ENCODE measurements at places on chromosomes 2 and 18.

DNA sequence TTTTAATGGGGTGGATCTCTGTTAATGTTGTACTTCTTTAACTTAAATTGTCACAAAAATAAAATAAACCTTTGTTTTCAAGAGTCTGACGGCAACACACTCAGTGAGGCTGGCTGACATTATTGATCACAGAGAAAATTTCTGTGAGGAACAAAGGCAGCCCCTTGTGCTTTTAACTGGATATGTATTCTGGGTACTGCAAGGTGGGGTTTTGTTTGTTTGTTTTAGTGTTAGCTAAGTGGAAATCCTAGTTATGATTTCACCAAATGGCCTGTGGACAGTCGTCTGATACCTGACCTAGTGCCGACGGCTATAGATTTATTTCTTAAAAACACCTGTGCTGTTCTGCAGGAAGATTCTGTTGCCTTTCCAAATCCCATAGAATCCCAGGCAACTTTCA lies 1329.5 kb upstream of the ZEB2 start:
- DNase-seq, result no peak

GRCh38 chr2:71385012-71385411 lies 53.4 kb downstream of the ZNF638 start:
- DNase-seq, result no peak

- no peak for DNase-seq
These were observed 207.4 kb upstream of the SYT4 start for GRCh38 chr18:43484710-43485109.

DNA sequence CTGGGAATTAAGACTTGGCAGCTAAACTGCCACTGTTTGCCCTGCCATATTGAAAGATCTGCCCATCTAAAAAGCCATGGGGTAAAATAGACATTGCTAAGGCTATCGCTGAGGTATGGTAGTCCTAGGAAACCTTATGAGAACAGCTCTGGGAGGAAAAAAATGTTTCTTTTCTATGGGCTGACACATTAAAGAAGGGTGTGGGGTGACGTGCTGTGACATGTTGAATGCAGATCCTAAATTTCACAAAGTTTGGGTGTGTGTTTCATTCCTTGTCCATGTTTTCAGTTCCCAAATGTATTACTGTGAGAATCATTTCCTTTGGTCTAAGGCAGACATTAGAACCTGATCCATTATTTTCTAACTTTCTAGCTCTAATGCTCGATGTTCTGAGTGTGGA lies 766.4 kb downstream of the BCL11A start:
- DNase-seq, result no peak

- DNase-seq, result no peak
These were observed 35.4 kb upstream of the CABYR start for GRCh38 chr18:24103320-24104021.

- no peak for DNase-seq
These were observed 22.9 kb upstream of the CYTIP start for GRCh38 chr2:157466764-157467163.

DNA sequence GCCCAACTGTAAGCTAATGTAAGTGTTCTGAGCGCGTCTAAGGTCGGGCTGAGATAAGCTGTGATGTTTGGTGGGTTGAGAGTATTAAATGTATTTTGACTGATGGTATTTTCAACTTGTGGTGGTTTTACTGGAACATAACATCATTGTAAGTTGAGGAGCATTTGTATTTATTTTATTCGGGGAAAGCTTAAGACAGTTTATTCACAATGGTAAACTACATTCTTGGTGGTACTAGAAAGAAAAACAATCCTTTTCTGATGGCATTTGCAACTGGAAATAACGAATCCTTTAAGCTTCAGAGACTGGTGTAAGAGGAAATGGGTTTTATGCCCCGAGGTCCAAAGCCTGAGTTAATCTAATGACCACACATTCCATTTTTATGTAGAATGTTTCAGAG lies 283.3 kb upstream of the NETO1 start:
- no peak for DNase-seq

GRCh38 chr18:69889009-69889408 lies 58.7 kb downstream of the CD226 start:
- no peak for DNase-seq

- DNase-seq, result no peak
These were observed 321.3 kb downstream of the PID1 start for GRCh38 chr2:228949831-228950230.

DNA sequence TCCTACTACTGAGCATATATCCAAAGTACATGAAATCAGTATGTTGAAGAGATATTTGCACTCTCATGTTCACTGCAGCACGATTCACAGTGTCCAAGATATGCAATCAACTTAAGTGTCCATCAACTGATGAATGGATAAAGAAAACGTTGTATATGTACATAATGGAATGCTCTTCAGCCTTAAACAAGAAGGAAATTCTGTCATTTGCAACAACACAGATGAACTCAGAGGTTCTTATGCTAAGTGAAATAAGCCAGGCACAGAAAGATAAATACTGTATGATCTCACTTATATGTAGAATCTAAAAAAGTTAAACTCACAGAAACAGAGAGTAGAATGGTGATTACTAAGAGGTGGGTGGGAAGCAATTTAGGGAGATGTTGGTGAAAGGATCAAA lies 149.2 kb downstream of the EVA1A start:
- no peak for DNase-seq

GRCh38 chr2:147789720-147790119 lies 55.1 kb upstream of the ACVR2A start:
- DNase-seq, result no peak

- DNase-seq, result no peak
These were observed 14.6 kb downstream of the PARD6G start for GRCh38 chr18:80232710-80233109.

DNA sequence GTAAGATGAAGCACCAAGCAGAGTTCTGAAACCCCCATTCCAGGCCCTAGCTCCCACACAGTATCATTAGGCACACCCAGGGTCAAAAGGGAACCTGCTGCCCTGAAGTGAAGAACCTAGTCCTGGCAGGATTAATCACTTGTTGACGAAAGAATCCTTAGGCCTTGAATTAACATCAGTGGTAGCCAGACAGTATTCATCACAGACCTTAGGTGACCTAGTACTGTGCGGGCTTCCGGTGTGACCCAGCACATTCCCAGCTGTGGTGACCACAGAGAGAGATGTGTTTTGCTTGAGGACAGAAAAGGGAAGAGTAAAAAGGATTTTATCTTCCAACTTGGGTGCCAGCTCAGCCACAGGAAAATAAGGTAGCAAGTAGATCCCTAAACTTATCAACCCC lies 1071.4 kb upstream of the FAM98A start:
- no peak for DNase-seq

DNA sequence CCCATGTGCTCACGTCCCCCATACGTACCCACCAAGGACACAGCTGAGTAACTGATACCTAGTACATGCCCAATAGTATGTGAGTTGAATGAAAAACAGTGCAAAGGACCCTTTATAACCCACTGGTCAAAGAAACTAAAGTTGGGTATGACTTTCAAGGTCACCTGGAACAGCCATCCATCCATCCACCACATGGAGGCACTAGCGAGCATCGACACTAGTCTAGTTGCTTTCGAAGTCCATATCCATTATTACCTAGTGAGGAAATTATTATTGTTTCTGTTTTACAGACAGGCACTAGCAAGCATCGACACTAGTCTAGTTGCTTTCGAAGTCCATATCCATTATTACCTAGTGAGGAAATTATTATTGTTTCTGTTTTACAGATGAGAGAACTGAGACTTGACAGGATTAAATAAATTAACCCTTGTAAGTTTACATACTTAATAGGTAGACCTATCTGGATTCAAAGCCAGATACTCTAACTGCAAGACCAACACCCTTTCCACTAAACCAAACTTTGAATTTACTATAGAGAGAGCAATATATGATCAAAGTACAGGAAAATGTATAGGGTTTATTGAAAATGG lies 233.7 kb downstream of the METTL4 start:
- peak; percentile 12 for DNase-seq

DNA sequence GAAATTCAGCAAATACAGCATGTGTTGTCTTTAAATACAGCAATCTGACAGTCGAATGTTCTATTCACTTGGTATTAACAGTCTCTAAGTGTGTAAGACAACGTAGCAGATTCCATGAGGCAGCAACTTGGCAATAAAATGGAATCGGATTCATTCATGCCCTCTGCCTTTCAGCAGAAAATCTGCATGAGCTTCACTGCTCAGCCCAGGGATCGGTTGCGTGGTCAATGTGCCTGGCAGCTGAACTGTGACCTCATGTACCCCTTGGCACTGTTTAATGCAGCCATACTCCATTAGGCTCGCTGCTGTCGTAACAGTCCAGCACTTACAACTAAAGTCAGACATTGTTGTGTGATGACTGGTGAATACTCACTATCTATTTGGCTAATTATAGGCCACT lies 17.7 kb upstream of the RGPD4 start:
- DNase-seq, result no peak

- DNase-seq, result no peak
These were observed 38.7 kb downstream of the APOB start for GRCh38 chr2:21005111-21005699.

GRCh38 chr2:240953426-240954410 lies 44.7 kb upstream of the SNED1 start:
- DNase-seq, result no peak

- DNase-seq, result no peak
These were observed 259.4 kb downstream of the GPD2 start for GRCh38 chr2:156695595-156695994.

DNA sequence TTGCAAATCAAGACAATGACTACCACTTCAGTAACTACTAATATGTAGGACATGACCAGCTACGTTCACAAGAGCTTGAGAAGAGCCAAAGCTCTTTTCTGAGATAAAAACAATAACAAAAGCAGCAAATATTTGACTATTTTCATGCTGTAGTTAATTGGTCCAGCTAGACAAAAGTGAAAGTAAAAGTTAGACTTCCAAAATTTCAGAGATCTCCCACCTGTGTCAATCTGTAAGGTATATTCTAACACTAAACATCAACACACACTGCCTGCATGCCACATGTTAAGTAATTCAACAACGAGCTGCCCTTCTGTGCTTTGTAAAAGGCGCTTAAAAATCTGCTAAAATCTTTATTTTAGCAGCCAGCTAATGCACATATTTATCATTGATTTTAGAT lies 185.9 kb downstream of the SLC39A10 start:
- DNase-seq, result no peak

- no peak for DNase-seq
These were observed 12.6 kb downstream of the GPD2 start for GRCh38 chr2:156448766-156449165.

DNA sequence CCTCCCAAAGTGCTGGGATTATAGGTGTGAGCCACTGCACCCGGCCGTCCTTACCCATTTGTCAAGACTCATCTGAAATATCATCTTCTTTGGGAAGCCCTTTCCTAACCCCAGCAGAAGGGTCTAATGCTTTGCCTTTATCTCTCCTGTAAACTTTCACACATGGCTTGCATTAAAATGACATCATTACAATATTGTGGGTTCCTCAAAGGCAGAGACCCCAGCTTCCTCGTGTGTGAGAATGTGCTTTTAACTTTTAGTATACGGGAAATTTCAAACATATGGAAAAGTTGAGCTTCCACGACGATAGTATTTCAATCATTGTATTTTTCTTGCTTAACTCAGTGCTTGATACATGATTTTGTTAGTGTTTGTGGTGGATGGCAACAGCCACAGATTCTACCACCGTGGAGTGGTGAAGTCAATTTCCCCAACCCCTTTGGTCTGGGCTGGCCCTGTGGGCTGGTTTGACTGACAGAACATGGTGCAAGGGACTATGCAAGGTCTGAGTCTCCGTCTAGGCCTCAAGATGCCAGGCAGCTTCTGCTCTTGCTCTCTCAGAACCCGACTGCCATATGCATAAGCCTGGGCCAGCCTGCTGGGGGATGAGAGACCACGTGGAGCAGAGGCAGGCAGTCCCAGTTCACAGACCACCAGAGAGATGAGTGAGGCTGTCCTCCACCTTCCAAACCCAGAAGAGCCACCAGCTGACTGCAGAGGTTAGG lies 39.9 kb downstream of the NGEF start:
- no peak for DNase-seq

DNA sequence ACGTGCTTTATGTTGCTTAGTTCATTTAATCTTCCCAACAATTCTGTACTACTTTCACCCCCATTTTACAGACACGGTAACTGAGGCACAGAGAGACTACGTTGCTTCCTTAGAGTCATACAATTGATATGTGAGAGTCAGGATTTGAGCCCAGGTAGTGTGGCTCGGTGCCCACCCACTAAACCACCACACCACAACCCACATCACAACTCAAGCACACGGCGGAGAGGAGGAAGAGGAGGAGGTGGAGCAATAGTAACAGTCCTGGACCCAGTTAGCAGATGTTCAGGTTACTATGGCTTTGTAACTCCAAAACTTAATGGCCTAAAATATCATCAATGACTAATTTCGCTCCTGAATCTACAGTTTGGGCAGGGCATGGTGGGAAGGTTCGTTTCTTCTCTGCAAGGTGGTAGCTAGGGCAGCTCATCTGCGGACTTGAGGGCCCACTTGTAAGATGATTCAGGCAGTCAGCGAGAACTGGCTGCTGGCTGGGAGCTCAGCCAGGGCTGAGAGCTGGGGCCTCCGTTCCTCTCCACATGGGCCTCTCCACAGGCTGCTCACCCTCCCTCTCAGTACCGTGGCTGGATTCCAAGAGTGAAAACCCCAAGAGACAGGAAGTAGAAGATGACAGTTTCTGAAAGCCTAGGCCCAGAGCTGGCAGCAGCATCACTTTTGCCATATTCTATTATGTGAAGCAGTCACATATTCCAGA lies 167.1 kb downstream of the ZFP36L2 start:
- peak; percentile 22 for DNase-seq
